ENCODE measurements at places on chromosomes 12 and 14.
A peak's percentile ranks its signal among the peaks of the same experiment; 100 is the strongest.

DNA sequence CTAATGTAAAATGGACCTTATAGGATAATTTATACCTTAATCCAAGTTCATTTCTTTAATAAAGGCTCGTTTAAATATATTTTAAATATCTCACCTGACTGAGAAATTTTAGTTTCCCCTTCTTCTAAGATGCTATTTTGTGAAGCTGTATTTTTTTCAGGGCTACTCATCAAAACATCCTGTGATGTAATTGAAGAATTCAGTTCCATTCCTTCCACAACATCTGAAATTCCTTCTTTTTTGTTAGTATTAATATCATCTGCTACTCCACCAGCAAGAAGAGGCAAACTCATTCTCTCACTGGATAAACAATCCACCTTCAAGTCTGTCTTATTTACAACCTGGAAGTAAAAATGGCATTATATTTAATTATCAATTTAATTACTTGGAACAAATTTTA lies 22.5 kb downstream of the LGALS3 start:
- DNase-seq = no peak

- DNase-seq = no peak
Observed at GRCh38 chr12:70852416-70853150, 68.0 kb downstream of the PTPRR start.

DNA sequence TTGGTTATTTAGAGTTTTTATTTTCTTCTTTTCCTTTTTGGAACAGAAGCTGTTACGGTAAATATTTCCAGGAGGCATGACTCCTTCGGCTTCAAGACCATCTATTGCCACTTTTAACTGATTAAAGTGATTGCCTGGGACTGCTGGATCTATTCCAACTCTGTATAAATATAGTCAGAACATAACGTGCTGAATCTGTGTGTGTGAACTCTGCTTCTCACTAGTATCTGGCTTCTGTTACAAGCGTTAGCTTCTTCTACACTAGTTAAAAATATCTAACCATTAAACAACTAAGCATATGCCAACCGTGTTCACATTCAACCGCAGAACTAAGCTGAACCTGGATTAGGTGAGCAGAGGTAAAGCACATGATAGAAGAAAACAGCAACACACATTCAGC lies 49.0 kb downstream of the TMTC1 start:
- DNase-seq = no peak

- no peak for DNase-seq
Observed at GRCh38 chr12:19749906-19750574, 310.7 kb downstream of the AEBP2 start.

- peak; percentile 74 for DNase-seq
Observed at GRCh38 chr14:100067971-100068959, 3.0 kb downstream of the EVL start.

- DNase-seq = no peak
Observed at GRCh38 chr14:71733210-71733883, 198.9 kb upstream of the RGS6 start.

Measured in stimulated activated CD8-positive, alpha-beta memory T cell treated with anti-CD3 and anti-CD28 coated beads, Interleukin-15, amount 100 ng/mL, for 1 hour (primary cell).